ENCODE measurements at places on chromosomes 6 and 20.

DNA sequence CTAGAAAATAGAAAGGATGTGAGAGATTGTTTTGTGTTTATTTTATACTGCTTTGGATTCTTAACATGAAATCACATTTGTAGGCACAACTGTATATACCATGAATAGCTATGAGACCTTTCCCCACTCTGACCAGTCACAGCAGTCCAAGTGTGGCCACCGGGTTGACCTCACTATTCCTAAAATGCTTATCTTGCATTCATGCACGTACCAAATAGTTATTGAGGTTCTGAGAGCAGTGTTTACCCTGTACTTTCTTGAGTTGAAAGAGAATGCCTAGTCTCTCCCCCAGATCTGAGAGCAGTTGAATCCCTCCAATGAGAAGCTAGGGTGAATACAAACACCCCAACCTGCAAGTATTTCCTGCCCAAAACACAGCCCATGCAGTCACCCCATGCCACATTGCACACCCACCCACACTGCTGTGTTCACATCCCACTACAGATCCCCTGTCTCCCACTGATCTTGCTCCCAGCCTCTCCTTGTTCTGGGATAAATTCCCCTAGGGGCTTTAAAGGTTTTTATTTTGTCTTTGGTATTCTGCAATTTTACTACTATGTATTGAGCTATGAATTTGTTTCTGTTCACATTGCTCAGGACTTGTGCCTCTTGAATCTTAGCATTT, 51.6 kb downstream of the GOPC start:
- DNase-seq: no peak

DNA sequence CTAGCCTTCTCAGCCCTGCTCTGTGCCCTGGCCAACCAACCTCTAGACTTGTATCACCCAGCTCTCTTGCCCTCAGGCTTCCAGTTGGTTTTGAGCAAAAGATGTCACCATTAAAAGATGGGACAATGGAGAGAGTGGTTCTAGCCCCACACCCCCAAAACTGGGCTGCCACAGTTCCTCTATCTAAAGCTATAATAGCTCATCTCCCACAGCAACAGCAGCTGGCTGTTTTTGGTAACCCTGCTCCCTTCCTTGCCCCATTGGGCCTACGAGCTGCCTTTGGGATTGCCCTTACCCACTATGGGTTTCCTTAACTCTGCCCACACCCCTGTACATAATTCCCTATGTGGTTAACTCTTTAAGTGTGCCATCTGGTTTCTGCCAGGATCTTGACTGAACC, 7.6 kb upstream of the SRSF3 start:
- DNase-seq: no peak

DNA sequence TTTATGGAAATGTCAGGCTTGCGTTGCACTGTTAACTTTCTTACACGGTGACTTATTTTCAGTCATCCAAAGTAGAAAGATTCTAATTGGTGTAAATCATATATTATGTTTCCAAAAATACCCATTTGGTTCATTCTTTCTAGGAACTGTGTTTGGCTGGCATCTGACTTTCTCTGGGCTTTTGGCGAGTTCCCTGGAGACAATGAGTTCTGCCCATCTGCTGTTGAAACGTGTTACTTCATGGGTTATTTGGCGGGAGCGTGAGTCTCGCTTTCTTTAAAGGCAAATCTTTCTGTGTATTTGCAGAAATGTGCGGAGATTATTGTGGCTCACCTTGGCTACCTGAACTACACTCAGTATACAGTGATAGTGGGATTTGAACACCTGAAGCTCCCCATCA, 29.5 kb downstream of the TMEM181 start:
- no peak for DNase-seq

DNA sequence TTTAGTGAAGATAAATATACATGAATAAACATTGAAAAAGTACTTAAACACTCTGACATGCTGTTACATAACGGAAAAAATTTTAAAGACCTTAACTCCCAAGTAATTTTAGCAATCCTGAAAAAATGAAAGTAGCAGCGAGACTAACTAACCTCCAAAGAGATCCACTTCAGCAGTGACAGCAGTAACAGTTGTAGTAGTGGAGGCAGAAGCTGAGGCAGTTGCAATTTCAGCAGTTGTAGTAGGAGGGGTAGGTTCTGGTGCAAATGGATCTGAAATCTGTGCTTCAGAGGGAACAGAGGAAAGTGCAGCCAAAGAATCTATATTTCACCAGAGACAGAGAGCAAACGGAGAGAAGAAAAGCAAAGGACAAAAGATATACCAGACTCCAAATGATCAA, 88.8 kb downstream of the PRSS35 start:
- DNase-seq: no peak

DNA sequence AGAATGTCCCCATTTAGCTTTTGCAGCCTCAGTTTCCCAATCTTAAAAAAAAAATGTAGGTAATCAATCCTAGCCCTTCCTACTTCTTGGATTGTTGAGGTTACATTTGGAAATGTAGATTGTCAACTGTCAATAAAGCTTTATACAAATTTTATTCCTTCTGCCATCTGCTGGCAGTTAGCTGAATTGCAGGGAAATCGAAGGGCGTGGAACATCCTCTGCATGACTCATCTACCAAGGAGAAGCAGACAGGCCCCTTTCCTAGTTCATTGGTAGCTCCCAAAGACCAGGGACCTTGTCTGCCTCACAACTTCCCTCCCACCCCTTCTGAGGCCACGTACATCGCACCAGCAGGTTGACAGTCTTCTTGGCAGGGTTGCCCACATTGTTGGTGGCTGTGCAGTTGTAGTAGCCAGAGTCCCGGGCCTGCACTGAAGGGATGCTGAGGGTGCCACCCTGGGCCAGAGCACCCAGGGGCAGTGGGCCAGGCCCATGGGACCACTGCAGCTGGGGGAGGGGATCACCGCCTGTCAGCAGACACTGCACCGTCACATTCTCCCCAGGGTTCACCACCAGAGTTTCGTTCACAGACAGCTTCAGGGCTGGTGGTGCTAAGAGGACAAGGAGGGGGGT, 43.6 kb downstream of the MDGA1 start:
- DNase-seq: no peak

DNA sequence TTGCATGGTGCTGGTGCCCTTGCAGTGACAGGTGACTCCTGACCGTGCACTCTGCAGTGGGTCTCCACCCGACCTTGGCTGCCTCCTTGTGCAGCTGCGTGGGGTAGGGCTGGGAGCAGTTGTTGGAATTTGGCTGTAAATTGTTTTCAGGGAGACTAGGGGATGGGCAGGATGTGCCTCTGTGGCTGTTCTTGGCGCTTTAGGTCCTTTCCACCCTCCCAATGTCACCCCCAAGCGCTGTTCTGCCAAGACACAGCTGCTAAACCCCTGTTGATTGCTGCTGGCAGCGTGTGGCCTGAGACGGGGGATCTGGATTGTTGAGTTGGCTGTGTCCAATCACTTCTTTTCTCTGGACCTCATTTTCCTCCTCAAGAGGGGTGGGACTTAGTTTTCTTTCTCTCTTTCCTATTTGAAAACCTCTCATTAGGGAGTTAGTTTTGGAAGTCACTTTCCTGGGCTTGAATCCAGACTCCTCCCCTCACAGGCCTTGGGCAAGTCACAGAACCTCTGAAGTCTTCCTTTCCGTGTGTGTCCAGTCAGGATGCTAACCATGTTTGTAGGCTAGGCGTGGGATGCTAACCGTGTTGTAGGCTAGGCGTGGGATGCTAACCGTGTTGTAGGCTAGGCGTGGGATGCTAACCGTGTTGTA, 8.5 kb downstream of the IGF2R start:
- DNase-seq: no peak

DNA sequence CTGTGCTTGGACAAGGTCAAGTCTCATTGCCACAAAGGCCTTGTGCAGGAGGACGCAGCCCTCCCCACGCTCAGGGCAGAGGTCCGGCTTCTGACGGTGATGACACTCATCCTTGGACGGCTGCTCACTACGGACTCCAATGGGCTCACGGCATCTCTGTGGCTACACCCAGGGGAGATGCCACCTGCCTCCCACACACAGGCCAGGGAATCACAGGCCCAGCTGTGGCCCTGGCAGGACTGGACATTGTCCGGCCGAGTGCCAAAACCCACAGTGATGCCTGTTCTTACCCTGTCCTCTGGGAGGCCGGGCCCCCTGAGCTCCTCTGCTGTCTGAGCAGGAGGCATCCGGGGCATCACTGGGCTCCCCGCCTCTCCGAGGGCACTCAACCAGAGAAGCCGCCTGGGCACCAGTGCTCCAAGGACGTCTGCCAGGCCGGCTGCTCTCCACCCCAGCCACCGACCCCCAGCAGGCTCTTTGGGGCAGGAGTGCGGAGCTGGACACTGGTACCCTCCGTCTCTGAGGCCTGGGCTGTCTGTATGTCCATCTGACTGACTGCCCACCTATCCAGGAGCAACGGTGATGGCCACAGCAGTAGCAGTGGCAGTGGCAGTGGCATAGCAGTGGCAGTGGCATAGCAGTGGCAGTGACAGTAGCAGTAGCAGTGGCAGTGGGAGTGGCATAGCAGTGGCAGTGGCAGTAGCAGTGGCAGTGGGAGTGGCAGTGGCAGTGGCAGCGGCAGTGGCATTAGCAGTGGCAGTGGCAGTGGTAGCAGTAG, 1.9 kb downstream of the RBBP8NL start:
- no peak for DNase-seq

DNA sequence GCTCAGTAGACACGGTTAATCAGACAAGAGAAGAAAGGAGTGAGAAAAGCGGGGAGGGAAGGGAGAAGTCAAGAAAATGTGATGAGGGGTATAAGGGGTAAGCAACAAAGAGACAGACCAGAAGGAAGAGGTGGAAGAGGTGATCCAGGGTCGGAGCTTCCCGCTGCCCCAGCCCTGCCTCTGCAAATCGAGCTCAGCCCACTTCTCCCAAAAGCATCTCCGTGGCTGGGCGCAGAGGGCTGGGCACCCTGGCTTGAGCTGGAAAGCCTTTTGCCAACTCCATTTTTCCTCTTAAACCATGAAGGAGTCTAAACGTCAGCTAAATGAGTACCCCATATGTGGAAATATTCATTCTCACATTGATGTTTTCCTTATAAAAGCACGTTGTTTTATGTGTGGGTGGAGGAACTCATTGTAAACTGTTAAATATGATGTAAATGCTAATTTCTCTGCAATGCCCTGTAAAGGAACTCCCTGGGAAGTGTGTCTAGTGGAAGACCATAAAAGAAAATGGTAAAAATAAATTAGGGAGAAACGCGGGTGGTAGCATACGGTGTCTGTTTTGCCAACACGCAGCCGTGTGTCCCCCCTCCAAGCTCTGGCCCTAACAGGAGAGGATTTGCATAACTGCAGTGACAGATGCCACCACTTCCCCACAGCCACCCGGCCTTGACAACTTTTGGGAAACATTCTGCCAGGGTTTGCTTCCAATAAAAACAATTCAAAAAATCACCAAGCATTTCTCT, 55.2 kb upstream of the MAFB start:
- no peak for DNase-seq

- no peak for DNase-seq
Measured at GRCh38 chr6:20182926-20183521, 29.2 kb downstream of the MBOAT1 start.

GRCh38 chr6:96931198-96931597, 6.7 kb downstream of the KLHL32 start:
- DNase-seq: no peak

DNA sequence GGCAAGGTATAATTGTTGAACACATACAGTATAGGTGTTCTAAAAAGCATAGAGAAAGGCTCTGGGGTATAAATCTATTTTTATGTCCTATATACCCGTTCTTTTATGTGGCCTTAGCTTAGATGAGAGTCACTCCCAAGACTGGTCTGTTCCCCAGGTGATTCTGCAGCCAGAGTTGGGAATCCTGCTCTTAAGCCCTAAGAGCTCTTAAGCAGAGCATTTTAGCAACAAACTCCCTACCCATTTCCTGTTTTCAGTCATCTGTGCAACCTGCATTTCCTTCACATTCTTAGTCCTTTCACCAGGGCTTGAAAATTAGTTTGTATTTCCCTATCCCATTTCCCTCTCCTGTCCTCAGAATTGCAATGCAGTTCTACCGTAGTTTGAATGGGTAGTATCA, 166.1 kb downstream of the HS3ST5 start:
- DNase-seq: no peak

- no peak for DNase-seq
Measured at GRCh38 chr6:751765-752164, 58.8 kb upstream of the EXOC2 start.

DNA sequence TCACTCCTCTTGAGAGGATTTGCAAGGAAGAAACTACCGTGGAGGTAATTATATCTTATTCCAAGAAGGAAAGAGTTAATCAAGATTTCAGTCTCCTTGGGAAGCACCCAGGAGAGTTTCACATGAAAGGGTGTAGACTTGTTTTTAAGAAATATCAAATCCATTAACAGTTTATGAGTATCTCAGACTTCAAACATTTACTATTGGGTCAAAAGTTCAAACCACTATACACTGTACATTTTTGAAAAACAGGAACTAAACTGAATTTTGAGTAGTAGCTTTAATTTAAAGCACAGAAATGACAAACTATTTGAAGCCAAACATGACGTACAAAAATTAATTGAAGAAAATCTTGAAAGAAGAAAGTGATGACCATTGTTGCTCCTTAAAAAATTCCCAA, 164.0 kb downstream of the FOXC1 start:
- DNase-seq: no peak

DNA sequence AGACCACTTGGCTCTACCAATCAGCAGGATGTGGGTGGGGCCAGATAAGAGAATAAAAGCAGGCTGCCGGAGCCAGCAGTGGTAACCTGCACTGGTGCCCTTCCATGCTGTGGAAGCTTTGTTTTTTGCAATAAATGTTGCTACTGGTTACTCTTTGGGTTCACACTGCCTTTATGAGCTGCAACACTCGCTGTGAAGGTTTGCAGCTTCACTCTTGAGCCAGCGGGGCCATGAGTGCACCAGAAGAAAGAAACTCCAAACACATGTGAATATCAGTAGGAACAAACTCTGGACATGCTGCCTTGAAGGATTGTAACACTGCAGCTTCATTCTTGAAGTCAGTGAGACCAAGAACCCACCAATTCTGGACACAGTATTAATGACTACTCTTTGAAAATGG, 89.9 kb upstream of the MBOAT1 start:
- no peak for DNase-seq

GRCh38 chr20:63073738-63074065, 66.9 kb upstream of the BHLHE23 start:
- DNase-seq: no peak

- DNase-seq: no peak
Measured at GRCh38 chr6:169168706-169169105, 84.9 kb downstream of the THBS2 start.

DNA sequence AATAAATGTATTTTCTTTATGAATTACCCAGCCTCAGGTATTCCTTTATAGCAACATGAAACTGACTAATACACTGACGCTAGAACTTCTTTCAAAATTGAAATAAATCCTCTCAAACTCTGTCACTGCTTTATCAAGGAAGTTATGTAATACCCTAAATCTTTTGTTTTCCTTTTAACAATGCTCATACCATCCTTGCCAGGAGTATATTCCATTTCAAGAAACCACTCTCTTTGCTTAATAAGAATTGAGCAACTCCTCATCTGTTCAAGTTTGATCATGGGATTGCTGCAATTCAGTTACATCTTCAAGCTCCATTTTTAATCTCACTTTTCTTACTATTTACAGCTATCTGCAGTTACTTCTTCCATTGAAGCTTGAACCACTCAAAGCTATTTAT, 707.6 kb upstream of the MARCKS start:
- DNase-seq: no peak

- DNase-seq: no peak
Measured at GRCh38 chr6:150511313-150511712, 88.4 kb upstream of the PLEKHG1 start.

- DNase-seq: no peak
Measured at GRCh38 chr6:74579794-74580193, 626.1 kb downstream of the COL12A1 start.

- DNase-seq: no peak
Measured at GRCh38 chr6:7590918-7591302, 912 bp downstream of the SNRNP48 start.

Data from amygdala (tissue), 56 donors.